ENCODE measurements at places on chromosomes 13 and 19.

GRCh38 chr13:109651854-109652253 is 134.5 kb downstream of the IRS2 start:
- no peak for DNase-seq

DNA sequence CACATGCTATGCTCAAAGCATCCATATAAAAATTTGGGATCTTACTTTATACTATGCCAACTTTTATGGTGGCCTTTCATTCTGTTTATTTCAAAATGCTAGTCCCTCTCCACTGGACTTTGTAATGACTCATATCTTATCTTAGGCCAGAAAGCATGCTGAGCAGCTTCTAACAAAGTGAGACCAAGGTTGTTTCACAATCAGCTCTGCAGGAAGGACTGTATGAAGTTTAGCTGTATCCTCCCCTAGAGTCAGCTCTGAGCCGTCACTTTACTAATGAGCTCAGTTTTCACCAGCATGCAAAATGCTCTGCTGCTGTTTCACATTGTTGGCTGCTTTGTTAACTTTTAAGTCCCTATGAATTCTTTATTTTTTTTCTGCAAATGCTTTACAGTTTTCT is 1608.8 kb downstream of the OLFM4 start:
- DNase-seq: no peak

GRCh38 chr13:46926916-46927590 is 30.2 kb upstream of the HTR2A start:
- no peak for DNase-seq

- DNase-seq: no peak
These were observed 165.2 kb downstream of the TEX29 start for GRCh38 chr13:111485491-111486250.

- DNase-seq: no peak
These were observed 114.9 kb downstream of the UQCRFS1 start for GRCh38 chr19:29098091-29098490.

GRCh38 chr19:18768046-18768771 is 22.9 kb downstream of the COMP start:
- DNase-seq: no peak

GRCh38 chr19:50492303-50493052 is 15.8 kb upstream of the GARIN5A start:
- peak; percentile 28 for DNase-seq

DNA sequence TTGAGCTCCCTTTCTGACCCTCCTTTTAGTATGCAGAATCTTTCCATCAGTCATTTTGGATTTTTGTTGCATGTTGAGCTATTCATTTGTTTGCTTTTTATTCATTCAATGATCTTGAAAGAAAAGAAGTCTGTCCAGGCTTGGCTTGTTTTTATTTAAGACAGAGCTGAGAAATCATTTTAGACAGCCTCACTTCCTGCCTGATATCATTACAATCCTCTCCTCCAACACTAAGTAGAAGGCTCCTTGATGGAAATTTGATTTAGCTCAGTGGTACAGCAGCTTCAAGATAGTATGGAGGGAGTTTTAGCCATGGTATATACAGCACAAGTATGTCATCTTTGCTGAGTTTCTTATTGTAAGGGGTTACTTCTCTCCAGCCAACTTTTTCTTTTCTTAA is 28.4 kb downstream of the MBNL2 start:
- DNase-seq: no peak

DNA sequence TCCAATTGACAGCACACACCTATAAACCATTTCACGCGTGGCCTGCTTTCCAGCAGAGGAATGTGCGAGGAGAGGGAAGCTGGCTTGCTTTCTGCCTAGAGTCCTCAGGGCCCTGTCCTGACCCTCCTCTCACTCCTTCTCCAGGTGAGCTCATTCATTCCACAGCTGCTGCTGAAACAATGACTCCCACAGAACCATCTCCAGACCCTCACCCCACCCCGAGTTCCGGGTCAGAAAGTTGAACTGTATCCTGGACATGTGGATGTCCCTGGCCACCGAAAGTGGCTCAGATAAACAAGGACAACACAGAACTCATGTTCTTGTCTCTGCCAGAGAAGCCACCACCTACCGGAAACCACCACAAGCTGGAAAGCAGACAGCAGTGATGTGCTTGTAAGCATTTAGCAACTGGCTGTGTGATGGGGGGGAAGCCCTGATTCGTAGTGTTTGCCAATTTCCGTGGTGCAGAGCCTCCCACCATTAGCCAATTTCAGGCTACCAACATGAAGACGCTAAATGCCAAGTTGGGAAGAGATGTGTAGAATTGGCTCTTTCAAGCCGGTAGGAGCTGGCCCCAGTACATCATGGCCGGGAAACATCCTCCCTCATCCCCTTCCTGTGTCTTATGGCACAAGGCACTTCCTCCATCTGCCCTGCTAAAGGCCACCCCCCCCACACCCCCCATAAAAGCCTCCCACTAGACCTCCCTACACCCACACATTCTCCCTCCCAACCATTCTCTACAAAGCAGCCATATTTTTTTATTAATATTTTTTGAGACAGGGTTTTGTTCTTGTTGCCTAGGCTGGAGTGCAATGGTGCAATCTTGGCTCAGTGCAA is 5.0 kb downstream of the SYCE2 start:
- DNase-seq: peak; percentile 77

- DNase-seq: peak; percentile 31
These were observed 24.9 kb upstream of the TPM4 start for GRCh38 chr19:16051254-16052025.

GRCh38 chr13:74184283-74184682 is 50.1 kb upstream of the KLF12 start:
- no peak for DNase-seq

GRCh38 chr19:38617764-38618589 is at the start of gene MAP4K1:
Gene MAP4K1 (minus strand): TSS chr19:38617953. CDS start chr19:38617895, 58 bp downstream.
- peak; percentile 56 for DNase-seq
